ENCODE measurements at places on chromosomes 12 and 14.

GRCh38 chr14:24416932-24417619 is 12.4 kb downstream of the CBLN3 start:
- no peak for DNase-seq

GRCh38 chr12:71216725-71217579 is 59.2 kb upstream of the TSPAN8 start:
- peak; percentile 49 for DNase-seq

DNA sequence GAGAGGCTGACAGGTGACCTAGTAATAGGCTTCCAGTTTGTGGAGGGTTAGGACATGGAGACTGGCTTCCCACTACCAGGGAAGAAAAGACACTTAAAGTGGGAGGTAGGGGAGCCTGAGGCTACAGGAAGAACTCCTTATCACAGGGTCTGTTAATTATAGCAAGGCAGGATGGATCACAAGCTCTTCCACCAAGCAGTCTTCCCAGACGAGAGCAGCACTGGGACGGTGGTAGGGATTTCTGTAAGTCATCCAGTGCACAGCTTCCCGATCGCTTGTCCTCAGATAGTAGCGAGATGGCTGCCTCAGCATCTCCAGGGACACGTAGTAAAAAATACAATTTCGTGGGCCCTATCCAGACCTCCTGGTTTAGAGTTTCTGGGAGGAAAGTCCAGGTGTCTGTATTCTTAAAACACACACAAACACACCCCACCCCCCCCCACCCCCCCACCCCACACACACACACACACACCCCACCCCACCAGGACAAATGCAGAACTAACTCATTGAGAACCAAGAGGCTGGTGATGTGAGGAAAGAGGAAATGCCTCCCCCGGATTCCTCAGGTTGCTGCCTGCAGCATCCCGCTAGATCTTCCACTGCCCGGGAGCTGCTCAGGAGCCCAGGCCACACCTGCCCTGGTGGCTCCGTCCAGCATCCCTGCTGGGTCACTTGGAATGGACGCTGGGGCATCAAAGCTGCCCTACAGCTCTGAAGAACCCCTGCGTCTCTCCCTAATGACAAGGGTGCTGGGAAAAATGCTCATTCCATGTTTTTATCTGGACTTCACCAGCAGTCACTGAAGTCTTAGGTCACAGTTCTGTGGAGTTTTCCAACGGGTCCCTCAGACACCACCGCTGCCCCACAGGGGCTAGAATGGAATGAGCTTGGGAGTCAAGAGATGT is 307.2 kb downstream of the CACNA1C start:
- DNase-seq: no peak

DNA sequence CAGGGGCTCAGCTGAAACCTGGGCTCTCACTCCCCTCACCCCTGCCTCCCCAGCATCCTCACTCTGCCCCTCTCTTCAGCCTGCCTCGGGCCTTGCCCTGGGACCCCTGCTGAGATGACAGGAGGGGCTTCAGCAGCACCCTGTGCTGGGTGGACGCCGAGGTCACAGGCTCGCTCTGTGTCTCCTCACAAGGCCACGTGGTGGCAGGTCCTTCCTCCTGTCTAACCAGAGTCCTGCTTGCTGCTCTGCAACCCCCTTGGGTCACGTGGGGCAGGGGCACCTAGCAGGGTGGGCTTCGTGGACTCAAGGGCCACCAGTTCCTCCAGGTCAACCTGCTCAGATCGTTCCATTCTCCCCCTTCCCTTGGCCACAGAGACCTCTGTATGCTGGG is 90.4 kb downstream of the TMEM121 start:
- DNase-seq: no peak

DNA sequence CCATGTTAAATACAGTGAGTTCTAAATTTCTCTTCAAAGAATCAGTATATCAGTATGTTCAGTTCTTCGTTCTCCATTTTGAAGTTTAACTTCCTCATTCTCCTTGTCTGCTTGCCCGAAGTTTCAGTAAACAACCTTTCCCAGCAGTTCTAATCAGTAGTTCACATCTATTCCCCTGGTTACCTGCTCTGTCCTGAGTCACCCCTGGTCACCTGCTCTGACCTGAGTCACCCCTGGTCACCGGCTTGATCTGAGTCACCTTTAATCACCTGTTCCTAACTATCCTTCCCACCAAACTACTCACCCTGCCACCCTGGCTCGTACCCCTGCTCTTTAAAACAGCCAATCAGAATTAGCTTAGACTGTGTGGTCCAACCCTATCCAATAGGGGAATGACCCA is 9.4 kb upstream of the OR10G3 start:
- no peak for DNase-seq

GRCh38 chr14:97061198-97061597 is 264.0 kb downstream of the VRK1 start:
- no peak for DNase-seq

GRCh38 chr14:64407329-64407728 is 19.2 kb downstream of the MTHFD1 start:
- DNase-seq: no peak

DNA sequence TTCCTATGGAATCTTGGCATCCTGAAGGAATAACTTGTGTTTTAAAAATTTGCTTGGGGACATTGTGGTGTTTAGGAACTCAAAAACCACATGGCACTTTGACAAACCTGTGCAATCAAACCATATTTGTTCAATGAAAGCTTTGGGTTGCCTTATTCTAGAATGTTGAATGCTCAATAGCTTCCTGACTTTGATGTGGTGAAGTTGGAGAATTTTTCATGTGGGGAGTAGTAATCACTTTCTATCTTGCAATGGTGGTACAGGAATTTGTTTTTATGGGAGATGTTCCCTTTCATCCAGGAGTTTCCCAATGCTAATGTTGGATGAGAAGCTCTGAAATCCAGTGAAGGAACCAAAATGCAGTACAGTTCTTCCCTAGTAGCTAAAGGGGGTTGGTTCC is 42.2 kb upstream of the LDHB start:
- DNase-seq: no peak

DNA sequence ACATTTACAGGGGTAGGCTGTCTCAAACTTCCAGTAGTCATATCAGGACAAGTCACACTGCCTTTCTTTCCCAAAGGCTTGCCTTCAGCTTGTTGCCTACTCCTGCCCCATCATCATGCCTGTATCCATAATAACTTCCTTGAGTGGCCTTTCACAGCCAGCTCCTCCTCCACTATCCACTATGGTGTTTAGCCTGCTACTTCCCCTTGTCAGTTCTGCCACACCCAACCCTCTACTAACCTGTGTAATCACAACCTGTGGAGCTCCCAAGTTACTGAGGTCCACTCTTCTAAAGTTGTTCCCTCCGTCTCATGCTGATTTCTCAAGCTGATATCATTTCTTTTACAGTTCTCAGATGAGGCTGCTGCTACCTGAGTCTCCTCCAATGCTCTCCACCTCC is 159.9 kb downstream of the BMP4 start:
- no peak for DNase-seq

GRCh38 chr12:51195841-51196240 is 22.0 kb downstream of the POU6F1 start:
- no peak for DNase-seq

- DNase-seq: no peak
Observed at GRCh38 chr14:68568907-68569897, 223.7 kb downstream of the ZFP36L1 start.

- no peak for DNase-seq
Observed at GRCh38 chr14:58815161-58815701, 177.5 kb downstream of the DACT1 start.

GRCh38 chr12:82758749-82759330 is 72.1 kb downstream of the TMTC2 start:
- DNase-seq: peak; percentile 13

GRCh38 chr12:106179086-106179485 is 40.3 kb upstream of the NUAK1 start:
- peak; percentile 11 for DNase-seq

DNA sequence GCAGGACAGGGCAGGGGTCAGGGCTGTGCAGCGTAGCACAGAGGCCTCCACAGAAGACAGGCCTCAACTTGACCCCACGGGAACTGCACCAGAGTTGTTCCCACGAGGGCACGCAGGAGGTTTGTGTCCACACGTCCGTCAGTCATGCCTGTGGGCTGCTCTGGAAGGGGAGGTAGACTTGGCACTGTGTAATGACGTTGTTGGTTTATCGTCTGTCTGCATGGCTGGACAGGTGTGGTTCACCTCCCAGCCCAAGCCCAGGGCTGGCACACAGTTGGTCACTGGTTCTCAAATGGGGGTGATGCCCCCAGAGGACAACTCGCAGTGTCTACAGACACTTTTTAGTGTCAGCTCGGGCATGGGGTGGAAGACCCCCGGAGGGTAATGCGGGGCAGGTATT is 45.8 kb downstream of the CCNK start:
- no peak for DNase-seq

DNA sequence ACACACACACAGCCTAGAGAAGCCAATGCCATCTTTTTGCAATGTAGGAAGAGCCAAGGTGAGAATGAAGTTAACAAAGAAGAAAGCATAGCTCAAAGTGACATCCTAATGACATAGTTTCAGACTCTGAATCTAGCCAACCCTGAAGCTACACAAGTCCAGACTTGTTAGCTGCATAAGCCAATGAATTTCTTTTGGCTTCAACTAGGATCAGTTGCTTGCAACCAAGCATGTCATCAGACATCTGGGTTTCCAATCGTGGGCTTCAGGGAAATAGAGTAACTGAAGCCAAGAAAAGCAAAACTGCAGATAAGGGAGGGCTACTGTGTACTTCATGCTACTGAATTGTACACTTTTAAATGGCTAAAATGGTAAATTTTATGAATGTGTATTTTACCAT is 4.4 kb upstream of the GPHN start:
- peak; percentile 4 for DNase-seq

GRCh38 chr12:54413284-54414190 is 5.5 kb downstream of the ITGA5 start:
- DNase-seq: no peak

- DNase-seq: no peak
Observed at GRCh38 chr14:77009014-77009413, 19.5 kb downstream of the IRF2BPL start.

DNA sequence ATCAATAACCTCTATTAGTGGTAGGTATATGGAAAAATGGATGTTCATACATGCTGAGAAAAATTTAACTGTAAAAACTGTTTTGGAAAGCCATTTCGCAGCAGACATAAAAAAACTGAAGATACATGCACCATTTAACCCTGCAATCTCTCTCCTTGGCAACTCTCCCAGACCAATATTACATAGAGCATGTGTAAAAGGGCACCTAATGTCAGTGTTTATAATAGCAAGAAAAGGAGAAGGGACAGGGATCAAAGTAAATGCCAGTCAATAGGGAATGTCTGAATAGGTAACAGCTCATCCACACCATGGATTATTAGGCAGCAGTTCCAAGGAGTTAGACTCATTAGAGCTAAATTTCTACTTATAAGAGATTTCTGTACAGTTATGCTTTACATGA is 77.2 kb downstream of the BTG1 start:
- peak; percentile 74 for DNase-seq

- DNase-seq: no peak
Observed at GRCh38 chr12:75738486-75738885, 227.1 kb upstream of the KRR1 start.

DNA sequence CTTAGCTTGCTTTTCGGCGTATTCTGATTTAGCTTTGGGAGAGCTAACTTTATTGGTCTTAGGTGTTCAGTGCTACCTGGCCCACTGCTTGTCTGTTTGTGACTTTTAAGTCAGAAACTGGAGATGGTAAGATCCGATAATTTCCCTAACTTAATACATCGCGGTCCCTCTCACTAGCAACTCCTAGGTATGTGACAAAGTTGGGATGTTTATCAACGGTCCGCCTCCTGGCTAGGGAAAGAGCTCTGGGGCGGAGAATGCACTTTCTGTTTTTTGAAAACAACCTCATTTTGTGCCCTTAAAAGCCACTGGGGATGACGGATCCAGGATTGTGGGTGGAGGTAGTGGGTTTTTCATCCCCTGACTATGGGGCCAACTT is 1.2 kb downstream of the CDKN1B start:
- no peak for DNase-seq

- DNase-seq: no peak
Observed at GRCh38 chr12:52221912-52222457, 11.1 kb upstream of the KRT7 start.

GRCh38 chr12:16949371-16949770 is 343.4 kb upstream of the LMO3 start:
- no peak for DNase-seq

DNA sequence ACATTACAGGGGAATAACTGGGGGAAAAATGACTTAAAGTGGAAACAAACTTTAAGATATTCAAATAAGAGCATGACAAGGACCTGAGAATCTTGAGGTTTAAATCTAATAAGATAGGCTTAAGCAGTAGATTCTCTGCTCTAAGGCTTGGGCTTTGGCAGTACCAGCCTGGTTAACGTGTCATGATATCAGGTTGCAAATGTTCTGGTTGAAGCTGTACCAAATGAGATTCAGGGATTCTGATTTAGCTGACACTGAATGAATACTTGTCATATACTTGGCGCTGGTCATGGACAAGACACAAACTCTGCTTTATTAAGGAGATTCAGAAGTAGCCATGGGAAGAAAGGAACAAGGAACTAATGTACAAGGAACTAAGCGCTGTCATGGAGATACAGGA is 6.1 kb downstream of the TCP11L2 start:
- no peak for DNase-seq

DNA sequence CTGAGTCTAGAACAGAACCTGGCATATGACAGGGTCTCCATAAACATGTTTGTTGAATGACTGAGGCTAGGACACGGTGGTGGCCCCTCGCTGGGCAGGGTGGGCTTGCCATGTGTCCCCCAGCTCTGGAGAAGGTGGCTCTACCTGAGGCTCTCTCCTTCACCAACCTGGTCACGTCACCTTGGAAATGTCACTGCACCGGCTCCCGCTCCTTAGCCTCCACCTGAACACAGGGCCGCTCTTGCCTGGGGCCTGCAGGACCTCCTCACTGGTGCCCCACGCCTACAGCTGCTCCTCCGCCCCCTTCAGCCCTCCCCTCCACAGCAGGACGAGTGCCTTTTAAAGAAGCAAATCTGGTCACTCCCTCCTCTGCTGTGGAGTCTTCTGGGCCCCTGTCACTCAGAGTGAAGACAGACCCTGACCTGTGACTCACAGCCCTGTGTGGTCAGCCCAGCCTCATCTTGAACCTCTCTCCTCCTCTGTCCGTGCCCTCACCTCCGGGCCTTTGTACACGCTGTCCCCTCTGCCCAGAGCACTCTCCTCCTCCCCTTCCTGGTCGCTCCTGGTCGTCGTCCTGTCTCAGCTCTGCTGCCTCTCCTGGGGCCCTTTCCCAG is 81.0 kb downstream of the ADGRD1 start:
- DNase-seq: no peak

DNA sequence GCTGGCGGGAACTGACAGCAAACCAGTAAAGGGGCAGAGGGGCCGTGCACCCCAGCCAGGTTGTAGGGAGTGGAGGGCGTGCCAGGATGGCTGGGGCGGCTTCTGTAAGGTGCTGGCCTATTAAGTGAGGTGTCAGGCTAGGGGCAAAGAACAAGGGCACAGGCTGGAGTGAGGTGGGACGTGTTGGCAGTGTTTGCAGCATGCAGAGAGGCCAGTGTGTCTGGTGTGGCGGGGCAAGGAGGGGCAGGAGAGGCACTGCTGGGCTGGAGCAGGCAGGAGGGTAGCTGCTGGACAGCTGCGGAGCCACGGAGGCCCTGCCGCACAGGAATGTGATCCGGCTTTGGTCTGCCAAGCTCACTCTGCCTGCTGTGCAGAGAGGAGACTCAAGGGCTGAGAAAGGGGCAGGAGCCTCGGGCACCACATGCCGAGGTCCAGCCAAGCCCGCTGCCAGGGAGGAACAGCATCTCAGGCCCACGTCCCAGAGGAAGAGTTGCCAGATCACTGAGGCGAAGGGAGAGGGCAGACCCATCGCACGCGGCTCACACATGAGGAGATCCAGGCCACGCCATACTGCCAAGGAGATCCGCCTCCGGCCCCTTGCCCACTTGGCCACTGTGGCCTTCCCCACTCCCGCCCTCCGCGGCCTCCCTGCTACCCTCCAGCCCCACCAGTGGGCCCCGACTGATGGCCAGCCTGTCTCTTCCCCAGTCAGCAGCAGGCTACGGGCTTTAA is 46.8 kb downstream of the AMN start:
- DNase-seq: no peak

All from NCI-H1105 (cell line).